ENCODE measurements at places on chromosomes 12 and 14.
A peak's percentile ranks its signal among the peaks of the same experiment; 100 is the strongest.

- DNase-seq, result peak; percentile 56
These were observed 130.3 kb downstream of the NDUFA12 start for GRCh38 chr12:94872971-94873733.

- no peak for DNase-seq
These were observed 237.3 kb downstream of the CACNA1C start for GRCh38 chr12:2290091-2290490.

DNA sequence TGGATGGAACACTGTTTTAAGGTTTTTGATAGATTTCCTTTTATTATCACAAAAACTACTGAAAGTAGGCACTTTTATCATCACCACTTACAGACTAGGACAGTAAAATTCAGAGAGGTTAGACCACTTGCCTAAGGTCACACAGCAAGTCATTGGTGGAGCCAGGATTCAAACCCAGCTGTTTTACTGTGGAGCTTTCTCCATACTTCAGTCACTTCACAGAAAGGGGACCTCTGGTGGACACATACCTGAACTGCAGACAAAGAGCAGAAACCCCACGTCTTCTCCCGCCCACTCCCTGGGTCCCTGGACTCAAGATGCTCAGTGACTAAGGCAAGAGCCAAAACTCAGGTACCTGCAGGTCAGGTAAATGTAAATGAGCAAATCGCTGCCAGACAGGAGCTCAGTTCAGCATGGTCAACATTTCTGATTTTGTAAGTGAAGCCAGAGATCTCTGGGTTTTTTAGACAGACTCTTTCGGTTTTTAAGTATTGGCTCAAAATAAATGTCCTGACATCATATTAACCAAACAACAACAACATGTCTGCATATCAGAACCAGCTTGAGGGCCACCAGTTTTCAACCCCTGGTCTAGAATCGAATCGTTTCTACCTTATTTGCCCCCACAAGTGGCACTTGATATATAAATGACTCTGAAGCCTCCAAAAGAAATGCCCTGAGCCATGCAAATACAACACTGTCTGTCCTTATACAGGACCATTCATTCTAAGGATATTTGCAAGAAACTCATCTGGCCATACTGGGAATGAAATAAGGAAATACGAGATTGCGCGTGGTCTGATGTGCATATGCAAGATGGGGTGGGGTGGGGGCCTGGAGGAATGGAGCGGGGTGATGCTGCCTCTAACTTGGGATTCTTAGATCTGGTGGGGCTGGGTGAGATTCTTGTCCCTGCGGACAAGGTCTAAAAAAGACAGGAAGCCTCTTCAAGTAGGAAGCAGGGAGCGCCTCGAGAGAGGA is 110.9 kb downstream of the KSR2 start:
- no peak for DNase-seq

DNA sequence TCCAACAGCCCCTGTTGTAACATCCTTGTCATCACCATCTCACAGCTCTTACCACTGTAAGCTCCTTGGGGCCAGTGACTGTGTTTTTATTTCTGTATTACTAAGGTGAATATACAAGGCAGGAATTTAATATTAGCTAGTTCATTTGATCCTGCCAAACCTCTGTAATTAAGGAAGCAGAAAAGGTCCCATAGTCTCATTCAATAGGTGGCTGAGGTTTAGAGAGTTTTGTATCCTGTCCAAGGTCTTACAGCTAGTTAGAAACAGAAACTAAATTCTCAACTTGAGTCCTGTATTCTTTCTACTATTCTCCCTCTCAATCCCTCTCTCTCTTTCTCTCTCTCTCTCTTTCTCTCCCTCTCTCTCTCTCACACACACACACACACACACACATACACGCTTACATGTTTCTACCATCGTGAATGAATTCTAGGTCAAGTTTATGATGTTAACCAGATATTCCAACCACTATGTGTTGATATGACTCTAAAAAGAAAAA is 543 bp upstream of the GLIPR1 start:
- no peak for DNase-seq
